ENCODE measurements at places on chromosomes 4 and X.

DNA sequence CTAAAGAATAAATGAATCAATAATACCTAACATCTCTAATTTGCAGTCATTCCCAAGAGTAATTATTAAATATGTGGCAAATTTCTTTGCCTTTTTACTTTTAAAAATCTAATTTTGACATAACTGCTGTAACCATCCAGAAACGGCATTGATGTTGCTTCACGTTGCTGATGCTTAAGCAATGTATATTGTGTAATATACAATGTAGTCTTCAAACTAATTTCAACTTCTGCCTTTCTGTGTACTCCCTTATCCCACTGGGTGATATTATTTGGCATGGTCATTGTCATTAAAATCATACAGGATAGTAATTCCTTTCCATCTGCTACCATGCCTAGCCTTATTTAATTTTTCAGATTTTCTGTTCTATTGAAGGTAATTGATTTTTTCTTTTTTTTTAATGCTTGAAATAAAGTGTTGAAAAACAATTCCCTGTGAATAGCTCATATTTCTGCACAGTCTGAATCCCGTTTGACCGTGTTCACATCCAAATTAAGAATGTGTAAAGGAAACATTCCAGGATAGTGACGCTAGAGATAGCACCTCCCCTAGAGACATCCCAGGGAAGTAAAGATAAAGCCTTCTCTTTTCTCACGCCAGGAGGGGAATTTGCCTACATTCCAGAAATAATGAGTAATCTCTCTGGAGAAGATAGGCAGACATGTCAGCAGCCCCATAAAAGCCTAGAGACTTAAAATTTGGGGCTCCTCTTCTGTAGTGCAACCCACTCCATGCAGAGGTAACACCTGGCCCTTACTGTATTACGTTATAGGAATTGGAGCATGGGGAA is 8.6 kb downstream of the FAM200B start:
- no peak for DNase-seq

GRCh38 chr4:2286904-2287593 is 25.1 kb upstream of the MXD4 start:
- no peak for DNase-seq

DNA sequence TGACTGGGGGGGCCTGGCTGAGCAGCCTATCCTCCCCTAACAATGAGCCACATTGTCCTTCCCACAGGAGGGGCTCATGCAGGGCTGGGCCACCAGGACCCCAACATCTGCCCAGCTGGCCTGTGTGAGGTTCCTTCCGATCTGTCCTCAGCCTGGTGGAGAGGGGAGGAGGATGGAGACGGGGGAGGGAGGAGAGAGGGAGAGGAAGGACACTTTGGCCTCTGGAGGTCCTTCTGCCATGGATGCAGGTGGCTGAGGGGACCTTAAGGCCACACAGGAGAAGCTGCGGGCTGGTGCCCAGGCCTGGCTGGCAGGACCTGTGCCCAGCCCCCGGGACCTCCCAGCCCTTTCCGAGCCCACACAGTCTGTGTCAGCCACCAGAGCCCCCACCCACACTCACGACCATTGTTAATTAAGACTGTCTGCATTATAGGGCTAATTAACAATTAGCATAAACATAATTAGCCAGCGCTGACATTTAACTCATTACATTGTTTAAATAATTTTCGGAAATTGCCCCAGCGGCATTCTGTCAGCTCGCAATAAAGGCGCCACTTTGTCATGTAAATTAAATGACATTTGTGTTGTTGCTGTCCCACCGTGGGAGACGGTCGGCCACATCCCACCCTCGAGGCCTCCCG is 53.0 kb upstream of the NKX1-1 start:
- no peak for DNase-seq

DNA sequence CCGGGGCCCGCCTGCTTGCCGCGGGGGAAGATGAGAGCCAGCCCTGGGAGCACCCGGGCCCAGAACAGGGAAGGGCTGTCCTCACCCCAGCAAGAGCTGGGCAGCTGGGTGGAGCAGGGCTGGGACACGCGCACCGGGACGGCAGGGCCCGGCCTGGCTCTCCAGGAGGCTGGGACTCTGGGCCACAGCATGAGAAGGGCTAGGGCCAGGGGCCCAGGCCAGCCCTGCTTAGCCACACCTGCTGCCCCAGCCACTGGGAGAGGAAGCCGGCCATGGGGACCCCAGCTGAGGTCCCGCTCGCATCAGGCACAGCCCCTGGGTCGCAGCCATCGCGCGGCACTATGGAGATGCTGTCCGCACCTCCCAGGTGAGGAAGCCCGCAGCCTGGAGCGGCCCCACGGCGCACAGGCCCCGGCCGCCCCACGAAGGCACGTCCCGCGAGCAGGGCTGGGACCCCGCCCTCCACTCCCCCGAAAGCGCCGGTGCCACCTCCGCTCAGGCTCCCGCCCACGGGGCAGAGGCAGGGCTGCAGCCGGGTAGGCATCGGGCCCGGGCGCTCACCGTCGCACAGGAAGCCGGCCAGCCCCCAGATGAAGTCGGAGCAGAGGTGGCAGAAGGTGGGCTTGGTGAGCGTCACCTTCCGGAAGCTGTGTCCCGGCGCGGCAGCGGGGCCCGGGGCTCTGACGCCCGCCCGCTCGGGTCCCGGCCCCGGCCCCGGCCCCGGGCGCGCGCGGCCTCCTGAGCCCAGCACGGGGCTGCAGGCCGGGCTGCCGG is 531 bp downstream of the DGKQ start:
- peak; percentile 43 for DNase-seq

DNA sequence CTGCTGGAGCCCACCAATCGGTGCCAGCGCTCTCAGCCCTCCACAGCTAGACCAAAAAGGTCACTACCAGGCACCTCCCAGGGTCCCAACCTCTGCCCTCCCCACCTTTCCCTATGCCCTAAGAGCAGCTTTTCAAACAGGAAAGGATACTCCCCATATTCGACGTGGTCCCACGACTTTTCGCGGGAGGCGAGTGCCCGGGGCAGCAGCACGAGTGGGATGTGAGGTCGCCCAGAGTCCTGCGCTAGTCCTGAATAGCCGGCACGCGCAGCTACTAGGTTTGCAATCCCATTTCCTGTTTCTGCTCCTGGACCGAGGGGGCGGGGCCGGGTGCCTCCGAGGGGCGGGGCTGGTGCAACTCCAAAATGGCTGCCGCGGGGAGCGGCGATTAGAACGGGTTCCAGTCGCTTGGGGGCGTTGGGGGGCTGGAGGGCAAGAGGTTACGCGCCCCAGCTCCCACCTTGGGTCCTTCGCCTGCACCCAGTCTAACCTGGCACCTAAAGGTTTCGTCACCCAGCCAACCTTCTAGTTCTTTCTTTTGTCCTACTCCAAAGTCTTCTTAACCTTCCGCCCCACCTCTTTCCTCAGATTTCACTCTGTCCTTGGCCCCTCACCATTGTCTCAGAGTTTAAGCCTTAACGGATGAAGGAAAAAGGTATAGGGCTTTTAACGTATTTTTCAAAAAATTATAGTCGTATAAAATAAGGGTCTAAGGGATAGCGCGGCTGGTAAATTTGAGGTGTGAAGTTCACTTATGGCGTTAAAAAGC is 85.0 kb upstream of the TENT5D start:
- no peak for DNase-seq
